ENCODE measurements at places on chromosomes 2 and 18. TPM values are rescaled to one million over a fixed set of nuclear protein-coding genes. Genes with fewer than 3 reads are reported as not detected.
A peak's percentile ranks its signal among the peaks of the same experiment; 100 is the strongest.

GRCh38 chr18:58863539-58864145 lies 1.0 kb upstream of the ZNF532 start:
- peak; percentile 46 for DNase-seq
- peak overlapping the region; percentile 88 for H3K27ac ChIP-seq
- peak overlapping the region; percentile 70 for H3K4me3 ChIP-seq
- peaks cover 84% of the 10 kb centered on the region for H3K4me1 ChIP-seq
- H3K36me3 ChIP-seq = peaks cover 28% of the 10 kb centered on the region

- DNase-seq = no peak
- no peaks in the 10 kb centered on the region for H3K27me3 ChIP-seq
- no peak overlapping the region for H3K27ac ChIP-seq
- peaks cover 3% of the 10 kb centered on the region for H3K36me3 ChIP-seq
- no peak overlapping the region for H3K4me3 ChIP-seq
Observed at GRCh38 chr2:107222466-107222865, 336.5 kb upstream of the ST6GAL2 start.

DNA sequence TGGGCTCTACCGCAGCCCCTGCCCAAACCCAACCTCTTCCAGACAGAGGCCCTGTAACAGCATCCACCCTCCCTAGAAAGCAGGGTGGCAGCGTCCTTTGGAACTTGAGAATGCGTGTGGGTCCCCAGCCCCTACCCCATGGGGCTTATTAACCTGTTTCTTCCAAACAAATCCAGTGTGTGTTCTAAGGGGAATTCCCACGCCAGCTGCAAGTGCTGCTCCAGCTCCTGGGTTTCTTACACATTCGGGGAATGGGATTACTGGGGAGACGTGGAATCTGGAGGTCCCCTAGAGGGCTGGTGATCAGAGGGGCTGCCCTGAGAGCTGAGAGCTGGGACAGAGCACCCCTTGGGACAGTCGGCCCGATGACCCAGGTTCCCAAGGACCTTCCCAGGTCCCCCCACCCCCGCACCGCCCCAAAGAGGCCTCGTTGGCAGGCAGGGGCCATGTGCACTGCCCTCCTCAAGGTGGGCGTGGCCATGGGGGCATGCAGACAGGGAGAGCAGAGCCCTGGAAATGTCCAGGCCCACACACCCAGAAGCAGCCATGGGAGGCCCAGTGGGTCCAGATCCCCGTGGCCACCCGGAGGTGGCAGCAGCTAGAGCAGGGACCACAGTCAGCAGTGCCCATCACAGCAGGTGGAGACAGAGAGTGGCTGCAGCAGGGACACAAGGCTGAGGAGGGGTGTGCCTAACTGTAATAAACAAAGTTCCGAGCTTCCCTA lies 18.8 kb upstream of the TEX44 start:
- H3K4me3 ChIP-seq = no peak overlapping the region
- peaks cover 24% of the 10 kb centered on the region for H3K4me1 ChIP-seq
- H3K27me3 ChIP-seq = no peaks in the 10 kb centered on the region
- DNase-seq = no peak

- no peaks in the 10 kb centered on the region for H3K36me3 ChIP-seq
- H3K27me3 ChIP-seq = peaks cover 30% of the 10 kb centered on the region
- no peak overlapping the region for H3K27ac ChIP-seq
- H3K4me1 ChIP-seq = peaks cover 3% of the 10 kb centered on the region
- DNase-seq = no peak
Observed at GRCh38 chr2:18492721-18493120, 67.7 kb downstream of the RDH14 start.

DNA sequence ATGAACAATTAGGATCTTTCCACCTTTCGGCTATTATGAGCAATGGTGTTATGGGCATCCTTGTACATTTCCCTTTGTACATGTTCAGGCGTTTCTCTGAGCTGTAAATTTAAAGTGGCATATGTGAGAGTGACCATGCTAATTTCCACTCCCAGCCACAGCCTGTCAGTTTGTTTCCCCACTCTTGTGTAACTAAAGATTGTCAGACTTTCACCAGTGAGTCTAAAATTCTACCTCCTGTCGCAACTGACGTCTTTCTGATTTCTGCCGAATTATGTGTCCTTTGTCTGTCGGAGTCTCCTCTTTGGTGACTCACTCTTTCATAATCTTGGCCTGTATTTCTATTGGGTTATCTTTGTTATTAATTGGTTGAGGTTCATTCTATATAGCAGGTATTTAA lies 50.7 kb downstream of the TRAPPC12 start:
- no peaks in the 10 kb centered on the region for H3K36me3 ChIP-seq
- H3K4me1 ChIP-seq = no peaks in the 10 kb centered on the region
- DNase-seq = no peak
- H3K4me3 ChIP-seq = no peak overlapping the region
- no peak overlapping the region for H3K27ac ChIP-seq

DNA sequence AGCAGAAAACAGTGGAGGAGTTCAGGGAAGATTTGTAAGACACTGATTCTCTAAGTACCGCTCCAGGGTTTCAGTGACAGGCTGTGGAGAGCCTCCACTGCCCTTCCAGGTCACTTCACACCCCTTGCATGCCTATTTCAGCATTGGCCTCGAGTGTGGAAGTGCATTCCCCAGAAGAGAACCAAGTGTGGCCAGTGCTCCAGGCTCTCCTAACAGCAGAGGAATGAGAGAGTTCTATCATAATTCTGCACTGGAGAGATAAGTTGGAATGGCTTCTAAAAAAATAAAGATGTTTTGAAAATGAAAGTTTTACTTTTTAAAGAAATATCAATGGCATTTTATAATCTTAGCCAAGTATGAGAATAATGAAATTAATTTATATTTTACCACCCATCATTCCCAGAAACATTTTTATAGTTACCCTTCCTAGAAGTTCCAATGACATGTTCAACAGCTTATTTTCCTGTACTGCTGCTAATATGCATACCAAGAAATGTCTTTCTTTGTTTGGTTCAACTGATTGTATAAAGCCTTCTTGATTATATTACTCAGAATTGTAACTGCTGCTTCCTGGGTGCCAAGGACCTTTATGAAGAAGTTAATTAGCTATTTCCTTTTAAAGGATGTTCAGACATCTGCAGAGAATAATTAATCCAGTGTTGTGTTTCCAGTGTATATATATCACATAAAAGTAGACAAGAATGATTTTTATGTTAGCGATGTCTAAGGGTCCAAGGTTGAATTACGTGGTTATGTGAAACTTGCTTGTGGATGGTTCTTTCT lies 61.0 kb upstream of the SERPINE2 start:
- H3K36me3 ChIP-seq = no peaks in the 10 kb centered on the region
- peaks cover 8% of the 10 kb centered on the region for H3K27me3 ChIP-seq
- no peak for DNase-seq
- no peak overlapping the region for H3K4me3 ChIP-seq

- H3K27ac ChIP-seq = peak overlapping the region; percentile 35
- no peak overlapping the region for H3K4me3 ChIP-seq
- H3K4me1 ChIP-seq = peaks cover 10% of the 10 kb centered on the region
Observed at GRCh38 chr2:9805435-9806297, 37.6 kb upstream of the TAF1B start.

- no peaks in the 10 kb centered on the region for H3K27me3 ChIP-seq
- no peak within 1 kb of the TSS for H3K27ac ChIP-seq
- DNase-seq = no peak
- H3K4me3 ChIP-seq = peak within 1 kb of the TSS; percentile 20
- H3K36me3 ChIP-seq = no peaks in the 10 kb centered on the region
Observed at GRCh38 chr2:188974164-188974563, at the start of gene COL3A1. COL3A1 (plus strand) TSS chr2:188974373; CDS start chr2:188974490, 117 bp downstream.

- no peaks in the 10 kb centered on the region for H3K36me3 ChIP-seq
- H3K27me3 ChIP-seq = peaks cover 2% of the 10 kb centered on the region
- no peak overlapping the region for H3K27ac ChIP-seq
- no peaks in the 10 kb centered on the region for H3K4me1 ChIP-seq
Observed at GRCh38 chr18:2263303-2263890, 307.9 kb downstream of the METTL4 start.

GRCh38 chr2:7971841-7972240 lies 710.0 kb upstream of the ID2 start:
- no peak overlapping the region for H3K27ac ChIP-seq
- no peaks in the 10 kb centered on the region for H3K4me1 ChIP-seq
- H3K36me3 ChIP-seq = no peaks in the 10 kb centered on the region
- no peak for DNase-seq

GRCh38 chr2:144201126-144201525 lies 318.8 kb downstream of the ZEB2 start:
- no peak for DNase-seq
- H3K4me1 ChIP-seq = peaks cover 10% of the 10 kb centered on the region
- peaks cover 16% of the 10 kb centered on the region for H3K36me3 ChIP-seq
- no peak overlapping the region for H3K4me3 ChIP-seq
- H3K27me3 ChIP-seq = no peaks in the 10 kb centered on the region

DNA sequence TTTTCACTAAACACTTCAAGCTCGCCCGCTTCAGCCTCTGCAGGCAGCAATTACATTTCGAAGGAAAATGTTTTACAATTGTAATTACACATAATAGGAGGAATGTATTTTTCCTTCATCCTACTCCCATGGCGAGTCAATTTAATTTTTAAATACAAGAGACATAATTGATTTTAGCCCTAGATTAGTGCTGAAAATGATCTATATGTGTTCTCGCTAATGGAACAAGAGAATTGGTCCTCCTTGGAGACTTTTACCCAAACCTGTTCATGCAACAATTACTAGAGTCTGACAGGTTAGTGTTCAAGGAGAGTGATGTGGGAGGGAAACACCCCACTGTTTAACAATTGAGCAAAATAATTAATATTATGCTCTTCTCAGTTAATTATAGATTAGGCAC lies 509.4 kb upstream of the SETBP1 start:
- no peaks in the 10 kb centered on the region for H3K27me3 ChIP-seq
- H3K36me3 ChIP-seq = no peaks in the 10 kb centered on the region
- no peak for DNase-seq
- no peaks in the 10 kb centered on the region for H3K4me1 ChIP-seq

TRPM8 gene
- total RNA-seq = 0.07 TPM

GRCh38 chr2:109500910-109501309 lies 112.9 kb downstream of the SEPTIN10 start:
- H3K27me3 ChIP-seq = no peaks in the 10 kb centered on the region
- no peaks in the 10 kb centered on the region for H3K36me3 ChIP-seq
- H3K4me1 ChIP-seq = peaks cover 13% of the 10 kb centered on the region
- no peak overlapping the region for H3K4me3 ChIP-seq
- DNase-seq = no peak
- H3K27ac ChIP-seq = no peak overlapping the region

All from neural crest cell (in vitro differentiated cells).